ENCODE measurements at places on chromosomes 13 and 19. TPM values are rescaled to one million over a fixed set of nuclear protein-coding genes. Genes with fewer than 3 reads are reported as not detected.
A peak's percentile ranks its signal among the peaks of the same experiment; 100 is the strongest.

The KLK2 gene
- total RNA-seq, result not detected

DNA sequence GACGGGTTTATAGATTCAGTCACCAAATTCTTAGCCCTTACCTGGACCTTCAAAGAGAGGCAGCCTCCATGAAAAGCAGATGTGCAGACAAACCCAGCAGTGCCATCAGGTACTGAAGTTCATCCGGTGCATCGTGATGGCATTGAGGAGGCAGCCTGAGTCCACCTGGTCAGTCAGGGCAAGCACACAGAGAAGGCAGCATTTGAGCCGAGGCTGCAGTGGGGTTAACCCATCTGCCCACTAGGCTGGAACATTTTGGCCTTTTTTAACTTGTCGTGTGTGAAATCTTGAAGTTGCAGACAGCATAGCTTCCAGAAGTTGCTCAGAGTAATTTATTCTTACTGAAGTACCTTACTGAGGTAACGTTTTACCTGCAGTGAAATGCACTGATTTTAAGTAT lies 4.9 kb downstream of the LMO7 start:
- no peaks in the 10 kb centered on the region for H3K36me3 ChIP-seq
- DNase-seq, result no peak
- no peak overlapping the region for H3K27ac ChIP-seq
- no peaks in the 10 kb centered on the region for H3K27me3 ChIP-seq

DNA sequence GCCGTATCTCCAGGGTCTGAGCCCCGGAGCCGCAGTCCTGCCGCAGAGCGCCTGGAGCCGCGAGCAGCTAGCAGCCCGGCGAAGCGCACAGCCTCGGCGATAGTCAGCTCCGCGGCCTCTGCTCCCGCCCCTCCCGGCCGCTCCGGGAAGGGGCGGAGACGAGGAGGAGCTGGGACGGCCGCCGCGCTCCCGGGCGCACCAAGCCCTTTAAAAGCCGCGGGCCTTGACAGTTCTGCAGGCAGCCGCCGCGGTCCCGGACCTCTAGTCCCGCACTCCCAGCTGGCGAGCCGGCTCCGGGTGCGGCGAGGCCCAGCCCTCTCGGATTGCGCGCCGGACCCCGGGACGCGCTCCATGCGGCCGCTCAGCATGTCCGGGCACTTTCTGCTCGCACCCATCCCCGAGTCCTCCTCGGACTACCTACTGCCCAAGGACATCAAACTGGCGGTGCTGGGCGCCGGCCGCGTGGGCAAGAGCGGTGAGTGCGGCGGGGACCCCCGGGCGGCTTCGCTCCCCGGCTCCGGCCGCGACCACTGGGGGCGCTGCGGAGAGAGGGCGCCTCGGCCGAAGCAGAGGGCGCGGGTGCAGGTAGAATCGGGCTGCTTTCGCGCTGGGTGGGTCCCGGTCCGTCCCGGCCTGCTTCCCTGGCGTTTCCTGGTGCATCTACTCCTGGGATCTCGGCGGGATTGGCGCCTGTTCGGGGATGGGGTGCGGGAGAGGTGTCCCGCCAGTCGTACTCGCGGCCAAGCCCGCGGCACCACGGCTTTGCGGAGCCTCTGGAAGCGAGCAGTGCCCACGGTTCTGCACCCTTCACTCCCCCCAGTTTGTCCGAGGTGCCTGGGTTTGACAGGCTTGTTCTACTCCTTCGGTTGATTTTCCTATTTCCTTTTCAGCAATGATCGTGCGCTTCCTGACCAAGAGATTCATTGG lies at the start of gene RASL11A:
Gene RASL11A (plus strand): TSS at position 237 of the 927 bp plus-strand sequence. CDS start 115 bp downstream, at position 352.
- peak; percentile 86 for DNase-seq
- H3K36me3 ChIP-seq, result no peaks in the 10 kb centered on the region
- no peaks in the 10 kb centered on the region for H3K27me3 ChIP-seq

DNA sequence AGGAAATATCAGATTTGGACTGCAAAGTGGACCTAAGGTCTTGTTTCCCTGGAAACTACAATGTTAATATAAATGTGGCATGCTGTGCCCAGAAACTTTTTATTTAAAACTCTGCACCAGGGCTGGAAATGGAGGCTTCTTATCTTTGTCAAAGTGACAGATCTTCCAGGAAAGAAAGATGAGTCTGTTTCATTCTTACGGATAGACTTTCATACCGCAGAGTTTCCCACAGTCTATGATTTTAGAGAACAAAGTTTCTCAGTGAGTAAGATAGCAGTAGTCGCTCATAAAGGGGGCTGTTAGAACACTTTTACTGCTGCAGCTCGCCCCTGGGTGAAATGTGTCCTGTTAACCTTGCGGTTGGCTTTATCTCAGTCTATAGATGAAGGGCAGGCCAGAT lies 6.7 kb downstream of the CLEC11A start:
- no peak overlapping the region for H3K27ac ChIP-seq
- no peak for DNase-seq
- no peaks in the 10 kb centered on the region for H3K27me3 ChIP-seq

The ZNF442 gene
- total RNA-seq, result 6.8 TPM

GRCh38 chr13:109712124-109712722 lies 74.2 kb downstream of the IRS2 start:
- no peak for DNase-seq
- H3K36me3 ChIP-seq, result no peaks in the 10 kb centered on the region
- no peak overlapping the region for H3K4me3 ChIP-seq
- no peaks in the 10 kb centered on the region for H3K27me3 ChIP-seq

GRCh38 chr13:36344886-36345437 lies 1.2 kb downstream of the SPART start:
- no peak for DNase-seq
- peak overlapping the region; percentile 91 for H3K4me3 ChIP-seq
- H3K36me3 ChIP-seq, result no peaks in the 10 kb centered on the region
- peak overlapping the region; percentile 100 for H3K27ac ChIP-seq
- no peaks in the 10 kb centered on the region for H3K27me3 ChIP-seq
- no peaks in the 10 kb centered on the region for H3K4me1 ChIP-seq

DNA sequence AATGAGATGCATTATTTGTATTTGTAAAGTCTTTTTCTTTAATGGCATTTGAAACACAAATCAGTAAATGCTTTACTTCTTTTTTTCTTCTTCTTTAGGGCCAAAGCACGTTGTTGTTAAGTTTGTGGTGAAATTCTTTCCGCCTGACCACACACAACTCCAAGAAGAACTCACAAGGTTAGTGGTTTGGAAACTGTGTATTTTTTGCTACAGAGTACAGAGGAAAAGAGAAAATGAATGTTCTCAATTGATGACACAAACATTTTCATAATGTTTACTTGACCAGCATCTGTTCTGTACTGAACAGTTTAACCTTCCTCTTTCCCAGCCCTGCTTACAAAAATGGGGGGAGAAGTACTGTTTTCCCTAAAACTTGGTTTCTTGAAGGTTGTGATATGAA lies 190.9 kb upstream of the RNF113B start:
- H3K4me3 ChIP-seq, result no peak overlapping the region
- H3K27me3 ChIP-seq, result no peaks in the 10 kb centered on the region
- no peak for DNase-seq
- no peak overlapping the region for H3K27ac ChIP-seq
- no peaks in the 10 kb centered on the region for H3K36me3 ChIP-seq
- no peaks in the 10 kb centered on the region for H3K4me1 ChIP-seq

The RYR1 gene
- 3.5 TPM for total RNA-seq

GRCh38 chr19:1466461-1467214 lies 12.4 kb downstream of the C19orf25 start:
- H3K27me3 ChIP-seq, result peaks cover 24% of the 10 kb centered on the region
- DNase-seq, result no peak
- no peaks in the 10 kb centered on the region for H3K36me3 ChIP-seq
- H3K27ac ChIP-seq, result no peak overlapping the region

- no peaks in the 10 kb centered on the region for H3K36me3 ChIP-seq
- H3K27ac ChIP-seq, result no peak overlapping the region
- H3K27me3 ChIP-seq, result no peaks in the 10 kb centered on the region
- no peak for DNase-seq
- no peak overlapping the region for H3K4me3 ChIP-seq
- H3K4me1 ChIP-seq, result no peaks in the 10 kb centered on the region
Observed at GRCh38 chr19:46202872-46203860, 26.4 kb upstream of the IGFL1 start.

The TEKTIP1 gene
- 5.5 TPM for total RNA-seq

DNA sequence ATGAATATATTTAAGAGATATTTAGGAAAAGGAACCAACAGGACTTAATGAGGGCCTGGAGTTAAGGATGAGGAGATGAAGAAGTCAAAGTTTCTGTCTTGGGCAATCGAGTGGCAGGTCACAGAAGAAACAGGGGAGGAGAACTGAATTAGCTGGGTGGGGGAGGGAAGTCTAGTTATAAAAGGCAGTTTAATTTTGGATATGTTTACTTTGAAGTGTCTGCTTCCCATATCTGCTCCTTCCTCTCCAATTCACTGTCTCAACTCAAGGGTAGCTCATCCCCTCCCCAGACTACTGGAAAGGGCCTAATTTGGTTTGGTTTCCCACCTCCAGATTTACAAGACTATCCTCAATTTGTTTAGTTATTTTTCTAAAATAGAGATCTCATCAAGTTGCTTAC lies 195.9 kb downstream of the VWA8 start:
- H3K27me3 ChIP-seq, result no peaks in the 10 kb centered on the region
- no peak overlapping the region for H3K27ac ChIP-seq
- DNase-seq, result no peak
- no peak overlapping the region for H3K4me3 ChIP-seq
- H3K36me3 ChIP-seq, result no peaks in the 10 kb centered on the region

GRCh38 chr19:50820086-50820485 lies 3.5 kb downstream of the KLK1 start:
- no peak for DNase-seq
- no peaks in the 10 kb centered on the region for H3K36me3 ChIP-seq
- H3K27me3 ChIP-seq, result peaks cover 25% of the 10 kb centered on the region

- H3K4me1 ChIP-seq, result no peaks in the 10 kb centered on the region
- H3K4me3 ChIP-seq, result no peak overlapping the region
- no peak for DNase-seq
- H3K36me3 ChIP-seq, result no peaks in the 10 kb centered on the region
Observed at GRCh38 chr13:79711631-79712030, 230.7 kb downstream of the NDFIP2 start.

DNA sequence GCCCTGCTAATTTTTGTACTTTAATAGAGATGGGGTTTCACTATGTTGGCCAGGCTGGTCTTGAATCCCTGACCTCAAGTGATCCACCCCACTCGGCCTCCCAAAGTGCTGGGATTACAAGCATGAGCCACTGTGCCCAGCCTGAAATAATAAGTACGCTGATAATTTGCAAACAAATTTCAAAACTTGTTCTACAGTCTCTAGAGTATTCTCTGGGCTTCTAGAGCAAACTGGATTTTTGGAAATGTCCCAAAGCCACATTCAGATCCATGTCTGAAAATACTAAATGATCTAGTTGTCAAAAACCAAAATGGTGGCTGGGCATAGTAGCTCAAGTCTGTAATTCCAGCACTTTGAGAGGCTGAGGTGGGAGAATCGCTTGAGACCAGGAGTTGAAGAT lies 39.9 kb upstream of the PSPC1 start:
- no peaks in the 10 kb centered on the region for H3K36me3 ChIP-seq
- no peak for DNase-seq
- H3K4me3 ChIP-seq, result no peak overlapping the region
- no peaks in the 10 kb centered on the region for H3K4me1 ChIP-seq
- no peak overlapping the region for H3K27ac ChIP-seq

GRCh38 chr13:113656831-113657671 lies 947 bp downstream of the ATP4B start:
- no peaks in the 10 kb centered on the region for H3K4me1 ChIP-seq
- H3K27ac ChIP-seq, result no peak overlapping the region
- H3K36me3 ChIP-seq, result no peaks in the 10 kb centered on the region
- peak; percentile 9 for DNase-seq
- no peaks in the 10 kb centered on the region for H3K27me3 ChIP-seq

The CGB8 gene
- not detected for total RNA-seq

DNA sequence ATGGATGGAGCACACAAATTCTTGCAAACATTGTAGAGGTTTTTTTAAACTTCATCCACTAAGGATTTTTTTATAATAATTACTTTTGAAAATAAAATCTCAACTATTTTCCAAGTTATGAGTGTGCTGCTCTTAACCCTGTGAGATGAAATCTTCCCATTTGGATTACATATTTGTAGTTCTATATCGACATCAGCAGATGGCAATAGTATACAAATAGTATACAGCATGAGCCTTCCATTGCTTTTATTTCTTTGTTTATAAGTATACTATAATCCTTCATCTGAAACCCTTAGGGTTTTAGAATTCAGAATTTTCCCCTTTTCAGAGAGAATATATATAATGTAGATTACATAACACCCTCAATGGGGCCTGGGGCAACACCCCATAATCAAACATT lies 70.5 kb downstream of the GJA3 start:
- H3K36me3 ChIP-seq, result no peaks in the 10 kb centered on the region
- DNase-seq, result no peak
- no peaks in the 10 kb centered on the region for H3K27me3 ChIP-seq
- no peak overlapping the region for H3K27ac ChIP-seq

DNA sequence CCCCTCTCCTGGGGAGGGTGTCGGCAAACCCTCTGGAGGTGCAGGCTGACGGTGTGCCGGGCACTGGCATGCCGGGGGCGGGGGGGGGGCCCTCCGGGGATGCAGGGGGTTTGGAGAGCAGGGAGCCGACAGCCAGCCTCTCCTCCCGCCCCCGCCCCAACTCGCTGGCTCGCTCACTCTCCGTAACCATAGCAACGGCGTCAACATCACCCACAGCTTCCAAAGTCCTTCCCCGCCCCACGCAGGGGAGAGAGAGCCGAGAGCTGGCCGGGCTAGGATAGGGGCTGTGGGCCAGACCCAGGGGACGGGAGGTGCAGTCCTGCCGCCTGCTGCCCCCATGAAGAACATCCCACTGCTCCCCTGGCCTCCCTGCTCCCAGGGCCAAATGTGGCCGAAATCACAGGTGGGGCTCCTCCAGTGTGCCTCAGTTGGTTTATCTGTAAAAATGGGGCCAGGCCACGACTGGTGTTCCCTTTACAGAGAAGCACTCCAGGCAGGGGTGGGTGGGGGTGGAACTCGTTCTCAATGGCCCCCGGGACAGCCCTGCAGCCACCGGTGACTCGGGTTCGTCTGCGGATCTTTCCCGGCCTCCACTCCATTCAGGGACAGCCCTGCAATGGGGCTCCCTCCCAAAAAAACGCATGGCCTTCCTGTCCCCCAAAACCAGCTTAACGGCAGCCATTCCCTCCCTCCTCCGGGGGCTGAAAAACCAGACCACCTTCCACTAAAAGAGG lies 3.2 kb downstream of the KLF16 start:
- H3K4me1 ChIP-seq, result peaks cover 42% of the 10 kb centered on the region
- H3K27ac ChIP-seq, result no peak overlapping the region
- no peak overlapping the region for H3K4me3 ChIP-seq
- no peaks in the 10 kb centered on the region for H3K27me3 ChIP-seq
- DNase-seq, result peak; percentile 74

- no peaks in the 10 kb centered on the region for H3K36me3 ChIP-seq
- no peak overlapping the region for H3K4me3 ChIP-seq
- no peak overlapping the region for H3K27ac ChIP-seq
- H3K4me1 ChIP-seq, result no peaks in the 10 kb centered on the region
Observed at GRCh38 chr19:16168465-16169081, 4.8 kb downstream of the CIB3 start.

The KCNC3 gene
- not detected for total RNA-seq

GRCh38 chr19:50233308-50233910 lies 30.0 kb downstream of the MYH14 start:
- no peaks in the 10 kb centered on the region for H3K4me1 ChIP-seq
- no peak for DNase-seq
- no peaks in the 10 kb centered on the region for H3K27me3 ChIP-seq
- no peak overlapping the region for H3K4me3 ChIP-seq
- H3K36me3 ChIP-seq, result no peaks in the 10 kb centered on the region

The ZNF566 gene
- 10.3 TPM for total RNA-seq
